T47D (cell line): ENCODE measurements at places on chromosomes 16 and 17.

DNA sequence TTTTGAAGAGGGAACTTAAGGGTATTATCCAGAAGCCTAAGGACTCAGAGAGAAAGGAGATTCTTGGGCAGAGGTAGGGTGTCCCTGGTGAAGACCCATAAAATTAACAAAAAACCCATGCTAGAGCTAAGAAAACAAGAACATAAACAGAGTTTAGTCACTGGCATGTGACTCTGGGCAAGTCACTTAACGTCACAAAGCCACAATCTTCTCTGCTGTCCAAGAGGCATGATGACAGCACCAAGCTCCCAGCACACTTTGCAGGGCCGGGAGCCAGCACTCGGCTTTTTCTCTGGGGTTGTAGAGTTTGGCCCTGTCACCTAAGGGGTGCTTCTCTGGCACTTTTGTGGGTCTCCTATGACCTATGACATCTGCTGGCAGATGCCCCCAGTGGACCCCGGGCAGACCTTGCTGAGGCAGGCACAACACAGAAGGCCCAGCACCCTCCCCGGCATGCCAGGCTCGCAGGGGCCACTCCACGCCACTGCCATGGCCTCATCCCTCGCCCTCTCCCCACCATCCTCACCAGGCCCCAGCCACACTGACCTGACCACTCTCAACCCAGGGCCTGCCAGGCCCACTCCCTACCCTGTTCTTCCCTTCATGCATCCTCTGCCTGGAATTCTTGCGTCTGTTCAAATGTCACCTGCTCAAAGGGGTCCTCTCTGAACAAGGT, 69.8 kb downstream of the DYNLRB2 start:
- no peak for DNase-seq

GRCh38 chr17:50840311-50840851, 5.0 kb downstream of the WFIKKN2 start:
- no peak for DNase-seq

GRCh38 chr16:85750827-85751697, at the start of gene C16orf74:
TSS of gene C16orf74 (minus strand) at chr16:85751096. CDS start at chr16:85735217, 15,879 bp downstream.
- DNase-seq = peak; percentile 91

GRCh38 chr17:73826181-73826871, 182.1 kb upstream of the SDK2 start:
- DNase-seq = no peak

GRCh38 chr17:80327518-80327917, 66.9 kb downstream of the RNF213 start:
- no peak for DNase-seq

DNA sequence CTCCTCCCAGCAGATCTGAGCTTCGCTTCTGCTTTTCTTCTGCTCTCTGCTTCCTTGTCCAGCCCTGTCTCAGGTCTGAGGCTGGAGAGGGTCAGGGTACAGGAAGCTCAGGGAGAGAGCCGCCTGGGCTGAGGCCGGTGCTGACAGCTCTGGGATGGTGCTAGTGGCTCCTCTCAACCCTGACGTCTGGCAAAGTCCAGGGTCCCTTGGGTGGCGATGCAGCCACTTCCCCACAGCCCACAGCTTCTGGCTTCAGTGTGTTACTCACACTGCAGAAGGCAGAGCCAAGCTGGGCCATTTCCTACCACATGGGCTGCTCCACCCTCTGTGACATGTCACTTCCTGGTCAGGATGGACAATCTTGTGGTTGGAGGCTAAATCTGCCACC, at the start of gene CD300C:
CD300C (minus strand) TSS at position 273 of the 388 bp plus-strand sequence. CDS start 333 bp downstream, outside the sequence.
- no peak for DNase-seq

- no peak for DNase-seq
These were observed 2.7 kb upstream of the HES7 start for GRCh38 chr17:8126491-8127066.

- DNase-seq = no peak
These were observed 525.2 kb upstream of the PSMD7 start for GRCh38 chr16:73771196-73772064.

DNA sequence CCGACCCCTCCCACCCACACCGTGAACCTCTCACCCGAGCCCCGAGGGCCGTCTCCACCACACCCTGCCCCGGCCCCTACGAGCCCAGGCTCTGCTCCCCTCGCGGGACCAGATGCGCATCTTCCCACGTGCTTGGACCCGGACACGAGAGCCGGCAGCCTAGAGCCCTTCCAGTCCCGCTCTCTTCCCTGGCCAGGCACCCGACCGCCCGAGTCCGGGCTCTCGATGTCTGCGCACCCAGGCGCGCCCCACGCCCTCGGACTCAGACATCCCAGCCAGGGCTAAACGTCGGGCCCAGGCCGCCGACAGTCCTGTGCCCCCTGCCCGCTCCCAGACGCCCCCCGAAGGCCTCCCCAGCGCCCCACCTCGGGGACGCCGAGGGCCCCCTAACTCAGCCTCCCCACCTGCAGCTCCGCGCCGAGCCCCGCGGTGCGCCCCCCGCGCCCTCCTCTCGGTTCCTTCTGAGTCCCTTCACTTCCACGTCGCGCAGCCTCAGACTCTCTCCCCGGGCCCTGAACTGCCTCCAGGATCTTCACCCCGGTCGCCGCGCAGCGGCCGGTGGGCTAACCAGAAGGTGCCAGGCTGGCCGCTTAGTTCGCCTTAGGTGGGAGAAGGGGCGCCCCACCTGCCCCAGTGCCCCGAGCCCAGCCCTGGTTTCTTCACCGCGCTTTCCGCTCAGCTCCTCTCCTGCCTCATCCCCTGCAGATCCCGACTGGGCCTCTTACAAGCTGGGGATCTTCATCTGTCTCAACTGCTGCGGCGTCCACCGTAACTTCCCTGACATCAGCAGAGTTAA, 688 bp downstream of the ADAP2 start:
- peak; percentile 28 for DNase-seq

DNA sequence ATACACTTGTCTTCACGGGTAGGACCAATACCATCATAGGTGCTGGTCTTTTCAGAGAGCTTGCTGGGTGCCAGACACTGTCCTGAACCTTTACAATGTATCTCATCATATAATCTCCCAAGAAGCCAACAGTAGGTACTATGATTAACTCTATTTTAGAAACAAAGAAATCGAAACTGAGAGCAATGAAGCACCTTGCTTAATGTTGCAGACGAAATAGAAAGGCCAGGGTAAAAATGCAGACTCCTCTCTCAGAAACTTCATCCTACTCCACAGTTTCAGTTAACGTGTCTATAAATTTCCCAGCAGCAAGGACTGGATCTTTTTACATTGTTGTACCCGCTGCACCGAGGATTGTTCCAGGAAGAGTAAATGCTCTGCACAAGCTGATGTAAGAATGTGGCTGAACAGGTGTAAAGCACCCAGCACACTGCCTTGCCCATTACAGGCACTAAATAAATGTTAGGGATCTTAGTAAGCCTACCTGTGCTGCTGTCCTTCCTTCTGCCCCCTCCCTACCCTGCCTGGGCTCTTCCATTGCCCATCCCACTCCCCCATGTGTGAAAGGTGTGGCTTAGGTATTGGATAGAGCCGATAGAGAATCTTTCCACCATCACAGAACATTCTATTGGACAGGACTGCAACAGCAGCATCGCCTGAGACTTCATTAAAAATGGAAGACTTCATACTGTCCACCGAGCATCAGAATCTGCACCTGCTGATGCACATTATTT, 476.7 kb downstream of the SOX9 start:
- peak; percentile 60 for DNase-seq

DNA sequence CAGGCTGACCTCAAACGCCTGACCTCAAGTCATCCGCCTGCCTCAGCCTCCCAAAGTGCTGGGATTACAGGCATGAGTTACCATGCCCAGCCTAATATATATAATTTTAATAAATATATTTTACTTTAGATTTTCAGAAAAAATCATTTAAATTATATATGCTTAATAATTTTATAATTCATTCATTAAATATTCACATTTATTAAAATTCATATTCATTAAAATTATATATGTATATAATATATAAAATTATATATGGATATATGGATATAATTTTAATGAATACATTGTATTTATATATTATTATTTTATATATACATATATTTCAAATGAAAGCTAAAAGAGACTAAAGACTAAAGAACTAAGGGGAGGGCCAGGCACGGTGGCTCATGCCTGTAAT, 29.4 kb downstream of the COPRS start:
- no peak for DNase-seq
